ENCODE measurements at places on chromosomes 7 and 10. TPM values are rescaled to one million over a fixed set of nuclear protein-coding genes. Genes with fewer than 3 reads are reported as not detected.
A peak's percentile ranks its signal among the peaks of the same experiment; 100 is the strongest.

Gene ADAM22
- 4.0 TPM for total RNA-seq

Gene COPG2
- total RNA-seq, result 27.4 TPM

Gene AVL9
- 40.8 TPM for total RNA-seq

Gene TMEM225B
- 1.3 TPM for total RNA-seq

DNA sequence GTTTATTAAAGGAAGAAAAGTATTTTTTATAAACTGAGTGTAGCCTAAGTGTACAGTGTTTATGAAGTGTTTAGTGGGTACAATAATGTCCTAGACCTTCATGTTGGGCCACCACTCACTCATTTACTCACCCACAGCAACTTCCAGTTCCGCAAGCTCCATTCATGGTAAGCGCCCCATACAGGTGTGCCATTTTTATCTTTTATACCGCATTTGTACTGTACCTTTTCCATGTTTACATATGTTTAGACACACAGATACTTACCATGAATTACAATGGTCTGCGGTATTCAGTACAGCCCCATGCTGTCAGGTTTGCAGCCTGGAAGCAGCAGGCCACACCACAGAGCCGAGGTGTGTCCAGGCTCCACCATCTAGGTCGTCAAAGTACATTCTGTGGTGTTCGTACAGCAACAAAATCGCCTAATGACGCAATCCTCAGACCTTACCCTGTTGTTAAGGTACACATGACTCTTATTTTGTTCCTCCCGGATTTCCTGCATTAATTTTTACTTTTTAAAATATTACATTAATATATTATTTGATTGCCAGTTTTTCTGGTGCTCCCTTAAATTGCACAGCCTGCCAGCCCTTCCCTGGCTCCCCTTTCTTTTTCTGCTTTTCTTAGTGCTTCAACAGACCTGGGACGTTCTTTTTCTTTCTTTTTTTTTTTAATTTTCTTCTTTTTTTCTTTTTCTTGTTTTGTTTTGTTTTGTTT, 881 bp upstream of the SSBP1 start:
- no peak for DNase-seq
- no peaks in the 10 kb centered on the region for H3K27me3 ChIP-seq
- peaks cover 35% of the 10 kb centered on the region for H3K36me3 ChIP-seq
- peak overlapping the region; percentile 93 for H3K27ac ChIP-seq

DNA sequence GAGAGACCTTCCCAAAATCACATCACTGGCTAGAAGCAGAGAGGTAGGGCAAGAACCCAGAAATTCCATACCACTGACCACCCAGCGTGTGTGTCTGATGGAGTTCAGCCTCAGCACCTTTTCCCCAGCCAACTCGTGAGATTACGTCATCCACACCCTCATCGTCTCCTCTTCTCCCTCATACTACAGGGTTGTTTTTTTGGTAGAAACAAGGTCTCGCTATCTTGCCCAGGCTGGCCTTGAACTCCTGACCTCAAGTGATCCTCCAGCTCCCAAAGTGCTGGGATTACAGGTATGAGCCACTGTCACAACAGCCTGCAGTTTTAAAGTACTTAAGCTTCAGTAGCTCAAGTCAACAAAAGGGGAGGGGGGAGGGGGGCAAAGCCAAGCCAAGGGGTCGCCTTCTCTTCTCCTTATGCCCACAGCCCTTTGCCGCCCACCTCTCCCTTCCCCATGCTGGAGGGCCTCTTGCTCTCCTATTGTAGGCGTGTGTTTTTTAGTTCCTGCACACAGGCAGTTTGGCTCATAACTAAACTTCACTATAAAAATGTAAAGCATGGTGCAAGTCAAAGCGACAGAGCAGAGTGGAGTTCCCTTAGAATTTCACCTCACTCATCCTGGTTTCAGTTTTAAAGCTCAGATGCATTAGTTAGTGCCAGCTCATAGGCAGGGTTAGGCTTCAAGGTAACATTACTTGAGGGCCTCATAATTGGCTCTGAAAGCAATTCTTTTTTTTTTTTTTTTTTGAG, 5.2 kb upstream of the PRDX3 start:
- H3K27me3 ChIP-seq, result no peaks in the 10 kb centered on the region
- no peak for DNase-seq
- no peak overlapping the region for H3K4me3 ChIP-seq
- H3K27ac ChIP-seq, result peak overlapping the region; percentile 77
- peaks cover 4% of the 10 kb centered on the region for H3K36me3 ChIP-seq

DNA sequence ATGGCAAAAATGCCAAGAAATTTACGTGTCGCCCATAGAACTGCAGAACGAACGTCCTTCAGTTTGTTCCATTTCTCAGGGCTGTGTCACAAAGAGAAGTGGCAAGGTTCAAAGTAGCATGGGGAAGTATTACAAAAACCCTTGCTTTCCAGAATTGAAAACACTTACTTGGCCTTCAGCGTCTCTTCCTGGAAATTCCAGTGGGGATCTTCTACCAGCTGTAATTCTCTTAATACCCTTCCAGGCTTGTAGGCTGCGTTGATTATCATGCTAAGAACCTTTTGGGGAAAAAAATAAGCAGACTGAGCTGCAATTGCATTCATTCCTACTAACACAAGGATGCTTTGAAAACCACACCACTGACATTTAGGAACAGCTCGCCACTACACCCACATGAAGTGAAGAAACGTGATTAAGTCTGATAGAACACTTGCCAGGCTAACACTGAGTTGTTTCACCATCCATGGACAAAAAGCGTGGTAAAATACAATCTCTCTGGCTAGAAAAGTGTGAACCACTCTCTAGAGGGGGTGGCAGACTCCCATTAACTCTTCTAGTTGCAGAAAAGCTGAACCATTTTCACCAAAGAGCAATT, 222.3 kb downstream of the SFMBT2 start:
- no peak overlapping the region for H3K4me3 ChIP-seq
- no peak for DNase-seq
- H3K4me1 ChIP-seq, result peaks cover 82% of the 10 kb centered on the region
- H3K27ac ChIP-seq, result peak overlapping the region; percentile 16

Gene ATXN7L1
- 11.1 TPM for total RNA-seq

- peaks cover 45% of the 10 kb centered on the region for H3K36me3 ChIP-seq
- no peaks in the 10 kb centered on the region for H3K27me3 ChIP-seq
- DNase-seq, result no peak
- no peak overlapping the region for H3K4me3 ChIP-seq
Observed at GRCh38 chr7:27784399-27785053, 44.6 kb downstream of the TAX1BP1 start.

- H3K27me3 ChIP-seq, result no peaks in the 10 kb centered on the region
- peaks cover 25% of the 10 kb centered on the region for H3K36me3 ChIP-seq
- no peak for DNase-seq
- H3K4me3 ChIP-seq, result no peak overlapping the region
- H3K4me1 ChIP-seq, result peaks cover 8% of the 10 kb centered on the region
Observed at GRCh38 chr7:32531402-32531801, 36.1 kb downstream of the AVL9 start.

Gene EPO
- 0.14 TPM for total RNA-seq

Gene CCL24
- total RNA-seq, result not detected

Gene WDR86
- not detected for total RNA-seq

- DNase-seq, result no peak
- H3K4me1 ChIP-seq, result no peaks in the 10 kb centered on the region
- H3K27me3 ChIP-seq, result no peaks in the 10 kb centered on the region
- no peak overlapping the region for H3K4me3 ChIP-seq
- no peaks in the 10 kb centered on the region for H3K36me3 ChIP-seq
- H3K27ac ChIP-seq, result no peak overlapping the region
Observed at GRCh38 chr7:64775289-64775688, 18.9 kb upstream of the ZNF138 start.

Gene PON1
- not detected for total RNA-seq

DNA sequence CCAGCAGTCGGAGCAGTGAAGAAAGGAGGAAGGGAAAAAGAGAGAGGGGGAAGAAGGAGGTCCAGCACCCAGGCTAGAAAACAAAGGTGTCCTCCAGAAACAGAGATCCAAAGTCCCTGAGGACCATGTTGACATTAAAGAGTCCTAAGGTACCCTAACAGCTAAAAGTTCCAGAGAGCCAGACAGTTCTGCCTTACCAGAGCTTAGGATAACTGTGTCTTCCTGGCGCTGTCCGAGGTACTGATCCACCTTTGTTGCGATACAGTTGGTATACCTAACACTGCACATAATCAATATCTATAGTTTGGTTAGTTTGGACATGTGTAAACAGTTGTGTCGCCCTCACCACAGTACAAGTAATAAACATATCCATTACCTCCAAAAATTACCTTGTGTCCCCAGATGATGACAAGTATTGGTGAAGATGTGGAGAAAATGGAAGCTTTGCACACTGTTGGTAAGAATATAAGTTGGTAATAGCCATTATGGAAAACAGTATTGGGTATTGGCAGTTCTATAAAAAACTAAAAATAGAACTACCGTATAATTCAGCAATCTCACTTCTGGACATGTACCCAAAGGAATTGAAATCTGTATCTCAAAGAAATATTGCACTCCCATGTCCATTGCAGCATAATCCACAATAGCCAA, 59.8 kb downstream of the GRID1 start:
- no peak overlapping the region for H3K4me3 ChIP-seq
- H3K4me1 ChIP-seq, result no peaks in the 10 kb centered on the region
- no peak for DNase-seq
- H3K27ac ChIP-seq, result no peak overlapping the region
- H3K27me3 ChIP-seq, result no peaks in the 10 kb centered on the region

GRCh38 chr10:3714531-3714930, 70.5 kb downstream of the KLF6 start:
- H3K27me3 ChIP-seq, result peaks cover 5% of the 10 kb centered on the region
- H3K27ac ChIP-seq, result no peak overlapping the region
- peaks cover 3% of the 10 kb centered on the region for H3K4me1 ChIP-seq
- no peaks in the 10 kb centered on the region for H3K36me3 ChIP-seq
- DNase-seq, result no peak

Gene LLCFC1
- total RNA-seq, result not detected

GRCh38 chr10:98047009-98047741, 16.8 kb upstream of the CRTAC1 start:
- H3K36me3 ChIP-seq, result no peaks in the 10 kb centered on the region
- H3K4me3 ChIP-seq, result no peak overlapping the region
- DNase-seq, result no peak
- no peak overlapping the region for H3K27ac ChIP-seq
- H3K27me3 ChIP-seq, result peaks cover 24% of the 10 kb centered on the region

Gene VAX1
- total RNA-seq, result not detected

- H3K27ac ChIP-seq, result no peak overlapping the region
- H3K27me3 ChIP-seq, result no peaks in the 10 kb centered on the region
- no peak overlapping the region for H3K4me3 ChIP-seq
- DNase-seq, result no peak
- H3K4me1 ChIP-seq, result no peaks in the 10 kb centered on the region
Observed at GRCh38 chr7:86407291-86407690, 236.4 kb upstream of the GRM3 start.

Gene EGFR
- not detected for total RNA-seq
